ENCODE measurements at places on chromosomes 7 and 10.

- DNase-seq = no peak
Observed at GRCh38 chr10:102347236-102347828, 48.2 kb upstream of the NFKB2 start.

GRCh38 chr10:51397695-51398094, 301.7 kb downstream of the CSTF2T start:
- no peak for DNase-seq

DNA sequence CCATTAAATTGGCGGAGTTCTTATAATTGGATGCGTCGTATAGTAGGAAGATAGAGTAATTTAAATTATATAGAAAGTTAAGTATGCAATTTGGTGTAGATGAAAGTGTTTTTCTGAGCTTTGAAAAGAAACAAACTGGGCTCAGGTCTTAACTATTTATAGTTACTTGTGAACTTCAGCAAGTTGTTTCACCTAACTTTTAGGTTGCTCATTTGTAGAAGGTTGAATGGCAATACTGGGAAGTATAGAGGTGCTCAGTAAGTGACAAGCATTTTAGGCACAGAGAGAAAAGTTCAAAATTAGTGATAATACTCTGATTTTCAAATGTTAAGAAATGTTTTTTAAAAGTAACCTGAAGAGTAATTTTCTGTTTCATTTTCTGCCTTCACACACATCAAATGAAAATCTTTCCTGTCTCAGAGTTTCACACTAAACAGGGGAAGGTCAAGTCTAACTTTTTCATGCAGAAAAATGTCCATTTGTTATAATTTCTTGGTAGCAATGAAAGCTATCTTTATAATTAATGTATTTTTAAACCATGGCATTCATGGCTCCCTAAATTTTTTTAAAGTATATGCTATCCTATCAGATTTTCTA, 146.5 kb downstream of the PHF14 start:
- DNase-seq = no peak

DNA sequence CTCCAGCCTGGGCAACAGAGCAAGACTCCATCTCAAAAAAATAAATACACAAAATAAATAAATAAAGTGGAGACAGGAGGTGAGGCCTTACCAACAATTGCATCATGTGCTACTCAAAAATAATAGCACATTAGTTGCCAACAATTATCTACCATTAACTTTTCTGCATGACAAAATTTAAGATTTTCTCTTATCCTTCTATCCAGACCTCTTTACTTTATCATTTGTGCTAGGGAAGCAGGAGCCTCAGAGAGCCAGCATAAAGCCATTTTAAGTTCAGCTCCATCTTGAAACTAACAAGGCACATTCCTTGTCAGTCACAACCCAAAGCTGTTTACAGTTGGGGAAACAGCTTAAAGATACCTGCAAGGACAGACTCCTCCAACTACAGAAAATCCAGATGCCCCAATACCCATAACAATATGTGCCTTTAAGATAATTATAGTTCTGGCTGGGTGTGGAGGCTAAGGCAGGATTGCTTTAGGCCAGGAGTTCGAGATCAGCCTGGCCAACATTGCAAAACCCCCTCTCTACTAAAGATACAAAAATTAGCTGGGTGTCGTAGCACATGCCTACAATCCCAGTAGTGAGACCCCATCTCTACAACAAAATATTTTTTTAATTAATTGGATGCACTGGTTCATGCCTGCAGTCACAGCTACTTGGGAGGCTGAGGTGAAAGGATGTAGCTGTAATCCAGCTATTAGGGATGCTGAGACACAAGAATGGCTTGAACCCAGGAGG, 2.2 kb upstream of the AP1S1 start:
- no peak for DNase-seq

- no peak for DNase-seq
Observed at GRCh38 chr7:112897839-112898431, 107.7 kb upstream of the TMEM168 start.

DNA sequence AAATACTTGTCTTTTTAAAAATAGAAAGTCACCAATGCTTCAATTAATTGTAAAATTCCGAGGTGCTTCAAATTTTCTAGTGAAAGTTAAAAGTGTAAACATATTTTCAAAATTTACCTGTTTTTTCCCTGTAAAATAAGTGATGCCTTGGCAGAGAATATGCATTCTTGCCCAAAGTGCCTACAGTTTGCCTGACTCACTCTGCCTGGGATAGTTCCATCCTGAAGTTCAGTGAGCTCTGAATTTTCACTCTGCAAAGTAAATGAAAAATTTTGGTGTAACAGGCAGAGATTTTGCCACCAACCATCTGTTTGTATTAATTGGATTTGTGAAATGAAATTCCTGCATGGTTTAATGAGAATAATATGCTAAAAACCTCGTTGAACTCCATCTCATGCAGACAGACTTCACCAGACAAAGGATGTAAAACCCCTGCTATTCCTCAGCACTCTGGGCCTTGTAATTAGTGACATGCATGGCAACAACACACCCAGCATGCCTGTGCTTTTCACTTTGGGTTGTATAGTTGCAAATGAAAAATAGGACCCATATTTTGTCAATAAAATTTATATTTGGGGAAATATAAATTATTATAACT, 117.4 kb upstream of the GNAI1 start:
- DNase-seq = no peak

Data from effector CD8-positive, alpha-beta T cell (primary cell).